ENCODE measurements at places on chromosomes 4 and X.

DNA sequence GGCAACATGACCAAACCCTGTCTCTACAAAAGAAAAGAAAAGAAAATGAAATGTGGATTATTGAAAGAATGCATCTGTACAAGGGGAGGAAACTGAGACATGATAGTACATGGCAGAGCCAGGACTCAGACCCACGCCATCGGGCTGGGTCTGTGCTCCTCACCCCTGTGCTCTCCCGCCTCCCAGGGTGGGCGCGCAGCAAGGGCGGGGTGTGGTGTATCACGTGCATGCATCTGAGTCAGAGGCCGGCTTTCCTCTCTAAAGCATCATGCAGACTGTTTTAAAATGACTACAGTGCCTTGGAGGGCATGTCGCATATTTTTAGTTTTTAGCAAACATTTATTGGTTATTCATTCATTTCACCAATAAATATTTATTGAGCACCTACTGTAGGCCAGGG is 47.8 kb downstream of the HTT-AS start:
- DNase-seq, result no peak

DNA sequence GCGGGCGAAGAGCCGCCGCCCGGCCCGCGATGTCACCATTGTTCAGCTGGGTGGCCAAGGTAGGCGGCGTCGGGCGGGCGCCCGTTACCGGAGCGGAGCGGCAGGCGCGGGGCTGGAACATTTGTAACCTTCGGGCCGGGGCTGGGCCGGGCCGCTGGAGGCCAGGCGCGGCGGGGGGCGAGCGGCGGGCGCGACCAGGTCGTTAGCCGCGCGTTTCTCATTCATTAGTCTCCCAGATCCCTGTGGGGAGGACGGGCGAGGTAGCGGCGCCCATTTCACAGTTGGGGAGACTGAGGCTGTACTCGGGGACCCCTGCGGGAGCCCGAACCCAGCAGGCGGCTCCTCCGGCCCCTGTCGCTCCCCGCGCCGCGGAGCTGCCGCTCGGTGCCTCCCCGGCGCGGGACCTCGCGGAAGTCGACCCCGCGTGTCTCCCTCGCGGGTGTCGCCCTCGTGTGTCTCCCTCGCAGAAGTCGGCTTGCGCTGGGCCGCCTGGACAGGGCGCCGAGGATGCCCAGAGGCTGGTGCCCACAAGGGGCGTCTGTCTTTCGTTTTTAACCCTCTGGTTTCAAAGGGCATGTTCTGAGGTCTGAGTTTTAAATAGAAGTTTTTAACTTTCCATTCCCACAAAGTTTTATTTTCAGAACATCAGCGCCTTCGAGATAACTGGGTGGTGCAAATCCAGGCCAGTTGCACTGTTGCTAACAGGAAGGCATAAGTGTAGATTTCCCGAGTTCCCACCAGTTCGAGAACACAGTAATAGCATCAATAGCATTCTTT is 17.5 kb downstream of the PTTG2 start:
- DNase-seq, result peak; percentile 61

GRCh38 chr4:126221282-126221681 is 906.5 kb downstream of the FAT4 start:
- no peak for DNase-seq

GRCh38 chrX:142312591-142312990 is 107.5 kb upstream of the MAGEC2 start:
- DNase-seq, result no peak

DNA sequence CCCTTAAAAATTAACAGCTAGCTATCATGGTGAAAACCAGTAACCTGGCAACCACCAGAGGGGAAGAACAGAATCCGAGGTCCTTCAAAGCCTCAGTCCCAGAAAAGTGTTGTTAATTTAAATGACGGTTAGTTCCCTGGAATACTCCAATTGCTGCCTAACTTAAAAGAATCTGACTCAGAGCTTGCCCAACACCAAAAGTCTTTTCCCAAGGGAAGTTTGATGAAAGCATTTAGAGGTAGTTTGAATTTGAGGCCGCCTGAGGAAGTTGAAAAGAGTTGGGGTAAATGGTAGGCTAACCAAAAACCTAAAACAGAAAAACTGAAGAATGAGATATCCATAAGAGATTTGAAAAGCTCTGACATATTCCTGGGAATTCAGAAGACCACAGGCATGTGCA is 46.6 kb downstream of the IL13RA2 start:
- no peak for DNase-seq

DNA sequence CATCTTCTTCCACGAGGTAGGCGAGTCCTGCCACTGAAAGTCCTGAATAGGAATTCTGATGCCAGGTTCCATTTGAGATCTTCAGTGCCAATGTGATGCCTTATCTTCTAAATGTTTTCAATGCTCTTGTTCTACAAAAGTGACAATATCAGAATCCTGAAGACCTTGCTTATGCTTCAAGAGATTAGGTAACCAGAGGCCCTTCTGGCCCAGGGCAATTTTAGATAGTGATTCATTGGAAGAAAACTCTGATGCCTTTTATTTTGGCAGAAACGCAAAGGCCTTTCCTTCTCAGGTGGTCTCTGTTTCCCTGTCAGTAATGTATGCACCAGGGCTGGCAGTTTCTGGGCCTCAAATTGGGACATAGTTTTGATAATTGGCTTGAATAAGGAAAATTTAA is 144.8 kb downstream of the CEP135 start:
- no peak for DNase-seq

DNA sequence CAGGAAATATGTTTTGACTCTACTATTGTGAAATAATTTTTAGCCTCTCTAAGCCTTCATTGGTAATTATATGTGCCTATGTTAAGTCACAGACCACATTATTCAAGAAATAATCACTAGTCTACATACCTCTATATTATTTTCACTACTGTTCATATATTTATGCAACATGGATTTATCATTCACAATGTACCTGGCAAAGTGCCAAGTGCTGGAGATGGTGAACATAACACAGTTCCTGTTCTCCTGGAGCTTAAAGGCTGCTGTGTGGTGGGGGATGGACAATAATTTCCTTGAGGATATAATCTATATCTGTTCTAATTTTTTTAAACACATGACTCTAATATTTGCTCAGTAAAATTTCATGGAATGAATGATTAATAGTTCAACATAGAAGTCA is 527.7 kb upstream of the CXorf51A start:
- no peak for DNase-seq

- no peak for DNase-seq
These were observed 198.1 kb upstream of the UGT8 start for GRCh38 chr4:114400531-114400930.

GRCh38 chr4:61201961-61202637 is 2.0 kb downstream of the ADGRL3 start:
- no peak for DNase-seq

DNA sequence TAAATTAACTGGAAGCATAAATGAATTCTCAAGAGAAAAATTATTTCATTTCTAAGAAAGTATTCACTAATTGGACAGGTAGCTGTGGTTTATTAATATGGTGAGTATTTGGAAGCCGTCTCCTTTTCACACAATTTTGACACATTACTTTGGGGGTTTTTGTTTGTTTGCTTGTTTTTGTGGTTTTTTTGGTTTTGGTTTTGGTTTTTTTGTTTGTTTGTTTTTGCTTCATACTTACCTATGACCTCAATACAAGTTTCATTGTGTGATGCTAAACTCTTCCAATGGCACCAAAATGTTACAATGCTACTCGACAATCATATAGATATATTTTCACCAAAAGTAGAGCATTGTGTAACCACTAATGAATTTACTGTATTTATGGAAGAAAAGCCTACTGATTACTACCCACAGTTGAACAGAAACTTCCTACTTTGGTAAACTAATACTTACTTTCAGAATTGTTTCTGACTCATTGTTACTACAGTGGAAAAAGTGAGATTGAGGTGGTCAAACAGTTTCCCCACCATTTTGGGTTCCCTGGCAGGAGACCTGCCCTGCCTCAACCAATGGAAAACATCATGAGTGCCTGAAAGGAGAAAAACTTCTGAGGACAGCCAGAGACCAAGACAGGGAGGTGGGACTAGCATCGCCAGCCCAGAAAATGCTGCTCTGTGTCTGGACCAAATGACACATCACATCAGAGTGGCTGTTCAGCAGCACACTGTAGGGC is 443.1 kb downstream of the HNRNPD start:
- no peak for DNase-seq

- no peak for DNase-seq
These were observed 37.4 kb downstream of the TENM3 start for GRCh38 chr4:182280436-182281111.

- no peak for DNase-seq
These were observed 247.2 kb upstream of the ADGRL3 start for GRCh38 chr4:60952921-60953320.

DNA sequence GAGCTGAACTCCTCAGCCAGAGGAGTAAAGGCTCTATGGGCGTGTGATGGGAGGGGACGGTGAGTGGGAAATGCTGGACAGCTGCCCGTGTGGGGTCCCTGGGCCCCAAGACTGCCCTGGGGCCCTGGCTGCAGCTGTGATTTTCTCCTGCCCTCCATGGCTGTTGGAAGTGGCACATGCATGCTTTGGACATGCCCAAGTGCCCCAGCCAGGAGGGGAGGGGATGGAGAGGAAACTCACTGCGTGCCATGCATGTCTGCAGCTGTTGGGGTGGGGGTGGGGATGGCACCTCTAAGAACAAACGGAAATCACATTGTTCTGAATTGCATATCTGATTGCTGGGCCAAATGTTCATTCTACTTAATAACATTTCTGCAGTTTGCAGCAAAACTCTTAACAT is 52.4 kb downstream of the MID2 start:
- DNase-seq, result no peak

- DNase-seq, result no peak
These were observed 97.3 kb downstream of the DDX60 start for GRCh38 chr4:168221301-168221700.

- no peak for DNase-seq
These were observed 76.3 kb downstream of the TMEM156 start for GRCh38 chr4:38955957-38956356.

DNA sequence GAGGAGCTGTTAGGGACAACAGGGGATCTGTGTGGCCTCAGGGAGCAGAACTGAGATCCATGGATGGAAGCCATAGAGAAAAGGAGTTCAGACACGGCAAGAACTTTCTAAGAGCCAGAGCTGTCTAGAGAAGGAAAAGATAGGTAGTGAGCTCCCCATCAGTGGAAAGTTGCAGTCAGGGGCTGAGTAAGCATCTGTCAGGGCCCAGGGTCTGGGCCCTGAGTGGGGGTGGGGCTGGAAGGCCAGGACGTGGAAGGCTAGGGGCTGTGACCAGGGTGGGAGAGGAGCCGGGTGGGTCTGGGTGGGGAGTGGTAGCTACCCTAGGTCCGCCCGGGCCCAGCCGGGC is 324 bp upstream of the MSN start:
- DNase-seq, result no peak

GRCh38 chrX:97397371-97397770 is 513.7 kb downstream of the RPA4 start:
- DNase-seq, result no peak

DNA sequence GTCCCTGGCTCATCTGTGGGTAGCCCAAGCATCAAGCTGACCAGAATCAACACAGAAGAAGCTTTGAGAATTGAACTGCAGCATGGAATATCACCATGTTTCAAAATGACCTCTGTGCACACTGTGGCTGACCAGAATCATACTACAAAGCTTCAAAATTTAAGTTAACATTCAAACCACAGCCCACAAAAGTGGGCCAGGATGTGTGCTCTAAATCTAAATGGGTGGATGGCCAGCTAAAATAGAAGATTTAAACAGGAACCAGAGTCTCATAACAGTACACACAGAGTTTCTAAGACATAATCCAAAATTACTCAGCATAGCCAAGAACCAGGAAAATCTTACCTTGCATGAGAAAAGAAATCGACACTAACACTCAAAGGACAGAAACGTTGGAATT is 46.1 kb downstream of the KLF3 start:
- no peak for DNase-seq

DNA sequence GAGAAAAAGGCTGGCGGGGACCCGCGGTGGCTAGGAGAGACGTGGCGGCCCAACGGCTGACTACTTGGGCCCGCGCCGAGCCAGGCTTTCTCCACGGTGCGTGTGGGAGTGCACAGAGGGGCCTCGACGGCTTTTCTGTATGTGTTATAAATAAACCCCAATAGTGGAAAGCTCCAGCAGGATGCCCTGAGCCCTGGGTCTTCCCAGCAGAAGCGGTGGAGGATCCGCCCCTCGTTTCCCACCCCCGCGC is 268 bp upstream of the PRRG1 start:
- DNase-seq, result no peak

GRCh38 chr4:159283696-159284095 is 180.8 kb downstream of the RAPGEF2 start:
- DNase-seq, result no peak

GRCh38 chr4:169993531-169993930 is 32.7 kb downstream of the MFAP3L start:
- no peak for DNase-seq

- DNase-seq, result no peak
These were observed 8.8 kb upstream of the GEMIN8 start for GRCh38 chrX:14038375-14039085.

DNA sequence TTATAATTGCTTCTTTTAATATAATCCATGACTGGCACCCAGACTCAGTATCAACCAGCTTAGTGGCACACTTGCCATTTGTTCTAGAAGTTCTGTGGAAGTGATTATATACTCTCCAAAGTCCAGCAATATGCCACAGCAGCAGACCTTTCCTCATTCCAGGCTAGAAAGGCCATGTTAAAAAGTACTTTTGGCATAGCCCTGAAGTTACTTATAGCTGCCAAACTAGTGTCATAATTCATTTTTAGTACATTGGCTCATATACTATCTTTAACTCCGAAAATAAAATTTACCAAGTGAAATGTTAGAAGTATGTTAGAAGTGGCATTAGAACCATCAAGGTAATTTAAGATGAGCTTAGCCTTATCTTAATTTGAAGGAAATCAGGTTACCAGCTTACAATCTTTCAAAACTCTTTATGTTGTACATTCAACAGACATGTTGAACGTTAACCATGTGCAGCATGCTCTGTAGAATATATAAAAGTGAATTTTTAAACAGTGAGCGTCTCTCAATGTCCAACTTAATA is 714.2 kb upstream of the LCORL start:
- DNase-seq, result no peak

GRCh38 chrX:118225711-118226428 is 109.3 kb upstream of the KLHL13 start:
- no peak for DNase-seq

- no peak for DNase-seq
These were observed 18.1 kb upstream of the HSFX3 start for GRCh38 chrX:149567621-149568417.

GRCh38 chr4:160180211-160180610 is 1077.3 kb downstream of the RAPGEF2 start:
- no peak for DNase-seq

GRCh38 chrX:3134316-3134945 is 93.2 kb downstream of the ARSF start:
- DNase-seq, result no peak

GRCh38 chr4:38177035-38177546 is 216.9 kb downstream of the PTTG2 start:
- peak; percentile 17 for DNase-seq

DNA sequence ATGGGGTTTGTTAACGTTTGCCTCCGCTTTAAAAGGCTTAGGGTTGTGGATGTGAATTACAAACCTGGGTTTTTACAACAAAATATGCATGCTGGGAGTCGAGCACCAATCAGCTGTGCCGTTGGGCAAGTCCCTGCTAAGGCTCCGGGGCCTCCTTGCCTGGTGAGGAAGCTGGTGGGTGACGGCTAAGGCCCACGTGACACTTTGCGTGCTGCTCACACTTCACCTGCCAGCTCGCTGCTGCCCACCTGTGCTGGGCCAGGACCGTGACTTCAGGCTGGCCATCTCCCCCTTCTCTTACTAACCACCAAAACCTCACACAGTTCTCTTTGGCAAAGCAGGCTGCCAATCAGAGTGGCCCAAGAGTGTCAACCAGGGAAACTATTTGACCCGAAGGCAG is 178.3 kb downstream of the AFAP1 start:
- DNase-seq, result no peak
